ENCODE measurements at places on chromosomes 12 and 14. TPM values are rescaled to one million over a fixed set of nuclear protein-coding genes. Genes with fewer than 3 reads are reported as not detected.

- no peak for DNase-seq
Observed at GRCh38 chr14:57171363-57171762, 97.3 kb downstream of the EXOC5 start.

The THTPA gene
- total RNA-seq = 5.0 TPM

GRCh38 chr14:52902971-52903619, 47.8 kb downstream of the FERMT2 start:
- DNase-seq = no peak

- no peak for DNase-seq
Observed at GRCh38 chr12:67202011-67202677, 67.0 kb upstream of the CAND1 start.

Measured in SJSA1 (cell line).